ENCODE measurements at places on chromosomes 1 and 21.

GRCh38 chr1:91031081-91031480, 9.2 kb upstream of the ZNF644 start:
- no peak for DNase-seq

DNA sequence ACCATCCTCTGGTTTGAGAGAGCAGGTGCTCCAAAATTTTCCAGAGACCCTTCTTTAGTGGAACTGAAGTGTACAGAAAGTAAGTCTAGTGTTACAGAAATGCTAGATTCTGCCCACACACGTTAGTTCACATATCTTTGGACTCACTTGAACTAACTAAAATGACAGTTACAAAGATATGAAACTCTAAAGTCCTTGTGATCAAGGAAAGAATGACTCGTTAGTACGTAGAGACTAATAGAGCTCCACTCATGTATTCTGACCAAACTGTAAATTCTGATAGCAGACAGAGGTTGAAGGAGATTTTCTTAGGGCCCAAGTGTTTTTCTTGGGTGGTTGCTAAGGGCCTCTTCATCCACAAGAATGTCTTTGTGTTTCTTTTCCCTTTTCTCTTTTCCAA, 491.5 kb upstream of the B3GALT2 start:
- DNase-seq, result no peak

DNA sequence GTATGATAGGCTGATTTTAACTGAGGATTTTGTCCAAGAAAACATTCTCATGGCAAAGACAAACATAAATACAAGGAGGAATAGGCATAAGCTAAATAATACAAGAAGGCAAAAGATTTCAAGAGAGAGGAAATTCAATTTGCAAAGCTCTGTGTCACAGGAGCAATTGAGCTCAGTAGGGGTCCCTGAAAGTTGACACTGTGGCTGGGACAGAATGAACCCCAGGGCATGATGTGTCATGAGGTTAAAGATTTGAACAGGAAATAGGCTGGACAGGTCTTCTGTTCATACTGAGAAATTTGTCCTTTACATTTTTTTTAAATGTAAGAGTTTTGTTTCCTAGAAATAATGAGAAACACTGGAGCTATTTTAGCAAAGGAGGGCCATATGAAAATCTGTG, 555.4 kb upstream of the NEGR1 start:
- DNase-seq, result peak; percentile 18

- DNase-seq, result no peak
Observed at GRCh38 chr1:30028283-30028682, 695.1 kb downstream of the MATN1 start.

- no peak for DNase-seq
Observed at GRCh38 chr1:91583326-91583755, 82.7 kb downstream of the CDC7 start.

GRCh38 chr1:78370779-78371482, 119.8 kb upstream of the PTGFR start:
- DNase-seq, result no peak

DNA sequence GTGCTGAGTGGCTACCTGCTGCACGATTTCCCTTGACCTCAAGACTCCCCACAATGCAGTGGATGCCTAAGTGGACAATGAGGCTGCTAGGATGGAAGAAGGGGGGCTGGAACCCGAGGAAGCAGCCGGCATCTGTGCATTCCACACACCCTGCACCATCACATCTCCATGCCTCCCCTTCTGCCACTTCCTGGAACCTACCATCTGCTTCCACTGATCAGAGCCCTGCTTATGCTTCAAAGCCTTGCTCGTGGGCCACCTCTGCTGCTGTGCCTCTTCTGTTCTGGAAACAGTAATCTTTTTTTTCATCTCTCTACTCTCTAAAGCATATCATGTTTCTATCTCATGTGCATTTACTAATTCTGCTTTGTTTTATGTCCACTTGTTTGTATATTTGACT, 66.2 kb upstream of the WDR26 start:
- no peak for DNase-seq

GRCh38 chr1:234495231-234495990, 16.4 kb upstream of the TARBP1 start:
- DNase-seq, result no peak

DNA sequence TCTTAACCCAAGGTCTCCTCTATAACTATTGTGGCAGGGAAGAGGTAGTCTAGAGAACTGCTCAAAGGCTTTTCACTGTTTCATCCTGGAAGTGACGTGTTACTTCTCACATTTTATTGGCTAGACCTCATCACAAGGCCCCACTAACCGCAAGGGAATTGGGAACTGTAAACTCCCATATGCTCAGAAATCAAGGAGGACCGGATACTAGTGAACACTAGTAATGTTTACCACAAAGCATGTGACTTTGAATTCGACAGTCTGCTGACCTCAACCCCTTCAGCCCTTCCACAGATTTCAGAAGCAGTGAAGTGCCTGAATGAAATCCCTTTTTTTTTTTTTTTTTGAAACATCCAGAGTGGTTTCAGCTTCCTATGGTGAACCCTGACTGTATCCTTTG, 3.4 kb upstream of the EEIG2 start:
- no peak for DNase-seq

DNA sequence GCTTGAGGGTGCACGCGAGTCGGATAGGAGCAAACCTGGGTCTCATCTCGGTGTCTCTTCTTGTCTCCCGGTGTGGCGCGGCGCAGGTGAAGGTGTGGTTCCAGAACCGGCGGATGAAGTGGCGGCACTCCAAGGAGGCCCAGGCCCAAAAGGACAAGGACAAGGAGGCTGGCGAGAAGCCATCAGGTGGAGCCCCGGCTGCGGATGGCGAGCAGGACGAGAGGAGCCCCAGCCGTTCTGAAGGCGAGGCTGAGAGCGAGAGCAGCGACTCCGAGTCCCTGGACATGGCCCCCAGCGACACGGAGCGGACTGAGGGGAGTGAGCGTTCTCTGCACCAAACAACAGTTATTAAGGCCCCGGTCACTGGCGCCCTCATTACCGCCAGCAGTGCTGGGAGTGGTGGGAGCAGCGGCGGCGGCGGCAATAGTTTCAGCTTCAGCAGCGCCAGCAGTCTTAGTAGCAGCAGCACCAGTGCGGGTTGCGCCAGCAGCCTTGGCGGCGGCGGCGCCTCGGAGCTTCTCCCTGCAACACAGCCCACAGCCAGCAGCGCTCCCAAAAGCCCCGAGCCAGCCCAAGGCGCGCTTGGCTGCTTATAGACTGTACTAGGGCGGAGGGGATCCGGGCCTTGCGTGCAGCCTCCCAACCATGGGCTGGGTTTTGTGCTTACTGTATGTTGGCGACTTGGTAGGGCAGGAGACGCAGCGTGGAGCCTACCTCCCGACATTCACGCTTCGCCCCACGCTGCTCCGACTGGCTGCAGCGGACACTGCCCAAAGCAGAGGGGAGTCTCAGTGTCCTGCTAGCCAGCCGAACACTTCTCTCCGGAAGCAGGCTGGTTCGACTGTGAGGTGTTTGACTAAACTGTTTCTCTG, 5.1 kb downstream of the HLX start:
- DNase-seq, result peak; percentile 83

GRCh38 chr1:200366577-200367253, 43.1 kb downstream of the ZNF281 start:
- no peak for DNase-seq

DNA sequence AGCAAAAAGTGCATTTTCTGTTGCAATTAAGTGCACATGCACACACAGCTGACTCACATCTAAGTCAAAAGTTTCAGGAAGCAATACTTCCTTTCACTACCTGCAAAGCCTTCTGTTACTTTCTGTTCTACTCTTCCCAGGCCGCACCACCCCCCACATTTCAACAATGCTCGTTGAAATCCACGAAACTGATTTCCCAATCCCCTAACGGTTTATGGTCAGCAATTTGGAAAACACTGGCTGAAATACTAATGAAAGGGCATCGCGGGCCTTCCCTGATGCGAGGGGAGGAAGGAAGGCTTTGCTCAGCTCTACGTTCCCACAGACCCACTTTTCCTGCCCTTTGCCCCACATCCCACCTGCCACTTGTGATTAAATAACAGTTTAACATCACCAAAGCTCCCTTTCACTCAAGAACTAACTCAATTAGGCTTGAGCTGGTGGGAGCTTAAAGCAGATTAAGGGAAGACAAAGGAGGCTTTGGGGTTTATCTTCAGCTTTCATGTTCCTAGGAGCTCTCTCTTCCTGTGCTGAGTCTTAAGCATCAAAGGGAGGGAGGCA, 243.2 kb upstream of the RAB4A start:
- DNase-seq, result peak; percentile 94

DNA sequence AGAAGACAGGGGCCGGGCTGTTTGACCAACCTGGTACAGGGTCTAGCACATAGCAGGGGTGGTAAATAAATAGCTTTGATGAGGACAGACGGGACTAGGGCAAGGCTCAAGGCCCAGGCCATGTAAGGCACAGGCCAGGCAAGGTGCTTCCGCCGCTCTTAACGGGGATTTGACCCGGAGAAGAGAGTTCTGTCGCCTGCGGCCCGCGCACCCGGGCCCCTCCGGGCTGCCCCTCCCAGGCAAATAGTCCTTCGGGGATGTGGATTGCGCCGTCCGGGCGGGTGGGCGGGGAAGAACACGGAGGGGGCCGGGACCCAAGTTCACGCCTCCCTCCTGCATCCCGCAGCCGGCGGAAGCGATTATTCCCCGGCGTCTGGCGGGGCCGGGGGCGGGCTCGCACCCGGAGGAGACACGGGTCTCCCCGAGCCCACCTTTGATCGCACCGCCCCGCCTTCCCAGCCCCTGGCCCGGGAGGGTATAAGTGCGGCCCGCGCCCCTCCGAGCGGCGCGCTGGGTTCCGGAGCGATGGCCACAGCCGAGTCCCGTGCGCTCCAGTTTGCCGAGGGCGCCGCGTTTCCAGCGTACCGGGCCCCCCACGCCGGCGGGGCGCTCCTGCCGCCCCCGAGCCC, at the start of gene MIXL1:
TSS of gene MIXL1 (plus strand) at position 508 of the 629 bp plus-strand sequence. CDS start at position 526, 18 bp downstream.
- no peak for DNase-seq

DNA sequence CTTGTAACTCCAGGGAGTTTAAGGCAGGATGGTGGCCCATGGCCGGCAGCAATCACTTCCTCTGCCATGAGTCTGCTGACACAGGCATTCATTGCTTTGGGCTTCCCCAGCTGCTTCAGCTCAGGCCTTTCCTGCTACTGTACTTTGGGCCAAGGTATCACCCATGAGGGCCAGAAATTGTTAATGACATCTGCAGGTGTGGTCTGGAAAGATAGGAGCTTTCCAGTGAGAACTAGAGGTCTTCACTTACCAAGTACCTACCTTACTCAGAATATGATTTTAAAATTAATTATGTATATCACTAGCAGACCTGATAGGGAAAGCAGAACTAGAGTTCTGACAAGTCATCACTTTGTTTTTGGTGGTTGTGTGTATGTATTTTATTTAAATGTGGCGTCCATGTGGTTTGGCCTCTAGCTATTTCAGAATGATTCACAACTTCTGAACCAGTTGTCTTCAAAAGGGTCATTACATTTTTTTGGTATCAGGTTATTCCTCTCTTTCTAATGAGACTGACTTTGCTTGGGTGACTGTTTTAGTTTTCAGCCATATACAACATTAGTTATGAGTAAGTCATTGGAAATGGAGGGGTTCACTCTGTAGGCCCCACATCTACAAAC, 2.7 kb downstream of the RGL1 start:
- no peak for DNase-seq

- no peak for DNase-seq
Observed at GRCh38 chr1:7294636-7295035, 476.5 kb upstream of the VAMP3 start.

GRCh38 chr1:153745417-153745816, 17.6 kb downstream of the INTS3 start:
- peak; percentile 92 for DNase-seq

DNA sequence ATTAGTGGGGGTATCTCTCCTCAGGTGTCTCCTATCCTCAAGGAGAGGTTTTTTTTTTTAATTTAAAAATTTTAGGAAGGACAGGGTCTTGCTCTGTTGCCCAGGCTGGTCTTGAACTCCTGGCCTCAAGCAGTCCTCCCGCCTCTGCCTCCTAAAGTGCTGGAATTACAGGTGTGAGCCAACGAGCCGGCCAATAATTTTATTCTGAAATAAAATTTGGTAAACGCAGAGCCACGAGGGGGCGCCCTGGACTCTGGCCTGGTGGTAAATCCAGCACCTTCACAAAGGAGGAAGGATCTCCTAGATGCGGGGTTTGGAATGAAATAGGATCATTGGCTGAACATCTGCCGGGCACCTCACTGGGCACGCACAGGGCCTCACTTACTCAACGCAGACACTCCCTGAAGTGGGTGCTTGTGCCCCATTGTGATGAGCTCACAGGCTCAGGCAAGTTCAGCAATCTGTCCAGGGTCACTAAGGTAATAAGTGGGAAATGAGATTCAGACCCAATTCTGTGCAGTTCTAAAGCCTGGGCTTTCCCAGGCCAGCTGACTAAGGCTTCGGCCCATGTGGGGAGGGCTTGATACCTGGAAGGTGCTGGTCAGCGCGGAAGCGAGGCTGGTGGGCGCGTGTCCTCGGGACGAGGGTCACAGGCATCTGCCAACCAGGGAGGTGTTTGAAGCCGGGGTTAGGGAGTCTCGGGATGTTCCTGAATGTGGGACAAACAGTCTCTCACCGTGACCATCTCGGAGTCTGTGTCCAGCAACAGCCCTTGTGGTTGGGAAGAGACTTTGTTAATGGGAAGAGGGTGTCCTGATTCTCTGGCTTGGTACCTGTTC, 32.7 kb upstream of the ETV3 start:
- peak; percentile 56 for DNase-seq

DNA sequence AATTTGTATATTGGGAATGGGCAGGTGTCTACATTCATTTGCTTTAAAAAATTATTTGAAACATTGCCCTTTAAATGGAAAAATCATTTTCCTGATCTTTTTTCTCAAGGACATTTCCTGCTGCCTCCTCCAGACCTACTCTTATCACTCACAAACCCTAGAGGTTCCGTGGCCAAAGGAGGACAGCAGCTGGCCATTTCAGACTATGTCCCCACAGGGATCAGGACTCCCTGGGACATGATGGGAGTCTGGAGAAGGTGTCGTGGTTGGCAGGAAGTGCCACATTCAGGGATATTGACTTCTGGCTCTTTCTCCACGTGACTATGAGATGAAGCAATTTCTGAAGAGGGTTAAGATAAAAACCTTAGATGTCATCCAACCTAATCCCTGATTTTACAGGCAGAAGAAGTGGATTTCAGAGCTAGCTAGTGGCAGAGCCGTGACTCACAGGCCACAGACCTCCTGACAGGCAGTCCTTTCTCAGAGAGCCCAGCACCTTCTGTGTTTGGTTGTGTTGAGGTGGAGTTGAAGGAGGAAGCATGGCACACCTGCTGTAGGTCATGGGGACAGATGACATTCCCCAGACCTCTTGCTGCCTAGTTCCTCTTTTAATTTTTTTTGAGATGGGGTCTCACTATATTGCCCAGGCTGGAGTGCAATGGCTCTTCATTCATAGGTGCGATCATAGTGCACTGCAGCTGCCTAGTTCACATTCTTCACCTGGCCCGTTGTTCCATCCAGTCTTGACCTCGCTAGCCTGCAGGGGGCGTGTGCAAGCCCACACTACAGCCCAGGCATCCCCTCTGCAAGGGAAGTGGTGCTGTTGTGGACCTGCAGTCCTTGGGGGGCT, 25.5 kb upstream of the IL10 start:
- peak; percentile 57 for DNase-seq

DNA sequence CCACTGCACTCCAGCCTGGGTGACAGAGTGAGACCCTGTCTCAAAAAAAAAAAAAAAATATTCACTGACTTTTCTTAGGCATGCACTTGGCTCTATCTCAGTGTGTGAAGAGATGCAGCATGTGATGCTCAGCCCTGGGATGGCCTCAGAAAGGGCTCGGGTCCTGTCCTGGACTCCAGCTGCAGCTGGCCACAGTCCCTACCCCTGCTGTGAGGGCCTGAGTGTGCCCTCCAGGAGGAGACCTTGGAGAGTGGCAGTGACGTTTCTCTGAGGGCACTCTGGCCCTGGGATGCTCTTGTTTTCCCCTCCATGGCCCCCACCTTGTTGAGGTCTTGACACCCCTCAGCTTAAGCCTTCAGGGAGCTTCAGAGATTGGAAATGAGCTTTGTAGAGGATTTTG, 81.9 kb upstream of the POU3F1 start:
- DNase-seq, result no peak

GRCh38 chr1:160191756-160192155, 1.4 kb downstream of the CASQ1 start:
- DNase-seq, result no peak
